T-helper 2 cell (primary cell): ENCODE measurements at places on chromosomes 1 and 21.

DNA sequence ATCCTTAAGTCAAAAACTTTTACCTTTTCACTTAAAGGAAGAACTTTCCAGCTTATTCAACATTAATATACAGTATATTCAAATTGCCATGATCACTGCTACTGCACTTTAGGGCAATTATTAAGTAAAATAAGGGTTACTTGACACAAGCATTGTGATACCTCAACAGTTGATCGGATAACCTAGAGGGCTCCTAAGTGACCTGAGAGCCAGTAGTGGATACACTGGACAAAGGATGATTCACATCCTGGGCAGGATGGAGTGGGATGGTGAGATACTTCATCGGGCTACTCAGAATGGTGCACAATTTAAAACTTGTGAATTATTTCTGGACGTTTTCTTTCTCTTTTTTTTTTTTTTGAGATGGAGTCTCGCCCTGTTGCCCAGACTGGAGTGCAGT, 54.5 kb upstream of the PPM1J start:
- DNase-seq: no peak

- DNase-seq: no peak
Measured at GRCh38 chr1:165696625-165697100, 1.7 kb downstream of the ALDH9A1 start.

GRCh38 chr1:160548960-160549664, 26.1 kb upstream of the SLAMF6 start:
- no peak for DNase-seq

GRCh38 chr1:41496080-41497055, 11.9 kb upstream of the EDN2 start:
- DNase-seq: no peak

GRCh38 chr1:15662477-15662876, 21.6 kb upstream of the PLEKHM2 start:
- DNase-seq: no peak

DNA sequence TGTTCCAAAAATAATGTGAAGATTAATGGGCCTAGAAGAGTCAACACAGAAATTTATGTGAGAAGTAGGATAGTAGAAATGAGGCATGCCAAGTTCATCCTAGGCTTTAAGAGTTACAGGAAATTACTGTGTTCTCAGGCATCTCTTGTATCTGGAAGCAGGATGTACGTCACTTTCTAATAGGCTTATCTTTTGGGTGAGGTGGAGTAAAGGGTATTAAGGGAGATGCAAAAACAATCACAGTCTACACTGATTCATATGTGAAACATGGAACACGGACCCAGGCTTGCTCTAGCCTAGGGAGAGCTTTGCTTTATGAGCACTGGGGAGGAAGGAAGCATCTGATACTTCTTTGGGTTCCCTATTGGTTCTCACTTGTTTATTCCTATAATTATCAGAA, 84.5 kb upstream of the RGS4 start:
- no peak for DNase-seq

- no peak for DNase-seq
Measured at GRCh38 chr1:160074865-160075264, 4.9 kb upstream of the KCNJ10 start.

- DNase-seq: no peak
Measured at GRCh38 chr1:164565357-164565756, 6.4 kb downstream of the PBX1 start.

- DNase-seq: no peak
Measured at GRCh38 chr21:43345746-43346409, 81.1 kb downstream of the SIK1 start.

DNA sequence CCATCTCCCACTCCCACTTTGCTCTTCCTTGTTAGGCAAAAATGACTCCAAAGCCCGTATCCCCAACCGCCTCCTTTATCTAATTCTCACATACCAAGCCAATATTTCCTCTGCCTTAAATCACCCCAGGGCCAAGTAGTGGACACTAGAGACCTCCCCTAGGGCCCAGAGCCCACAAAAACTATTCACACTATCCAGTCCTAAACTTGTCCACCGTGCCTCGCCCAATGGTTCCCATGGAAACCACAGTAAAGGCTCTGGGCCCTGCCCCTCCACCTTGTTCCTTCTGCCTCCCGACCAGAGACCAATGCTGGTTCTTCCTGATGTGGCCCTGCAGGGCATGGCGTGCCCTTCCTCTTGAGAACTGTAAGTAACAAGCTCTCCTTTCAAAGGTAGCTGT, 11.8 kb downstream of the CFAP107 start:
- no peak for DNase-seq

- DNase-seq: peak; percentile 30
Measured at GRCh38 chr1:149843431-149844041, 55.8 kb upstream of the BOLA1 start.

DNA sequence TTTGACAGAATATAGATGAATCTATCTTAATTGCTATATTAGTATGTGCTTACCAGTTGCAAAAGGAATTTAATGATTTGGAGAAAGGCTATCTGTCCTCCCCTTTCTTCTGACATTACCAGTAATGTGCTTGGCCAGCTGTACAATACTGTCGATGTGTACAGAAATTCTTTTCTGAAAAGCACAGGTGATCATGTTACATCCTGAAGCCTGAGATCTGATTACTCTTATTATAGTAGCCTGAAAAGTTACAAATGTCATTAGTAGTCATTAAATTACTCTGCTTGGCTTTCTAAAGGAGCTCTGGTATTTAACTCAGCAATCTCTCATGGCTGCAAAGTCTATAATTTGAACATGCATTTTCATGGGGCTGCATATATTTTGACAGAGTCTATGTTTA, 209.8 kb downstream of the PTPRC start:
- no peak for DNase-seq

- DNase-seq: no peak
Measured at GRCh38 chr1:1393014-1393413, 6.1 kb downstream of the CCNL2 start.

DNA sequence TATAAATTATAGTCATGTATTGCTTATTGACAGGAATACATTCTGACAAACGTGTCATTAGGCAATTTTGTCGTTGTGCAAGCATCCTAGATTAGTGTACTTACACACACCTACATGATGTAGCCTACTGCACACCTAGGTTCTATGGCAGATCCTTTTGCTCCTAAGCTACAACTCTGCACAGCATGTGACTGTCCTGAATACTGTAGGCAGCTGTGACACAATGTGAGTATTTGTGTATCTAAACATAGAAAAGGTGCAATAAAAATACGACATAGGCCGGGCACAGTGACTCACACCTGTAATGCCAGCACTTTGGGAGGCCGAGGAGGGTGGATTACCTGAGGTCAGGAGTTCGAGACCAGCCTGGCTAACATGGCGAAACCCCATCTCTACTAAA, 36.5 kb downstream of the TNFRSF8 start:
- no peak for DNase-seq

DNA sequence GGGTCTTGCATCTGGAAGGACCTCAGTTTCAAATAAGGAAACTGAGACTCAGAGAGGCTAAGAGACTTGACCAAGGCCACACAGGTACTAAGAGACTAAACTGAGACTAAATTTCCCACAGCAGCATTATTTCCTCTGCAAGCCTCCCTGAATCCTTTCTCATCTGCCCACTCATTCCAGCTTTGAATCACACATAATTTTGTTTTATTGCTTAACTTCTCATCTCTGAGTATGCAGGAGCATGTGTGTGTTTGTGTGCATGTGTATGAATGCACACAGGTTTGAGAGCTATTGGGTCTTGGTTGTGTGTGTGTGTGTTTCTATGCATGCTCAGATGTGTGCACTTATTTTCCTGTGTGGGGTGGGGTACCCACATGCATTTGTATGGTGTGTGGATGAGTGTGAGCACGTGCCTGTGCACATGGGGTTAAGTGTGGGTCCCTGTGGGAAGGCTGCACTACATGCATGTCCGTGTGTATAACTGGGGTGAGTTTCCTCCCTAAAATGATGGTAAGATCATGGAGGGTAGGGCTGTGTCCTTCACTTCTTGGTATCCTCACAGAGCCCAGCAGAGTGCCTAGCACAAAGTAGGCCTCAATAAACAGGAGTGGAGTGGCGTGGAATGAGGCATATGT, 74.4 kb upstream of the ZC3H12A start:
- DNase-seq: no peak

DNA sequence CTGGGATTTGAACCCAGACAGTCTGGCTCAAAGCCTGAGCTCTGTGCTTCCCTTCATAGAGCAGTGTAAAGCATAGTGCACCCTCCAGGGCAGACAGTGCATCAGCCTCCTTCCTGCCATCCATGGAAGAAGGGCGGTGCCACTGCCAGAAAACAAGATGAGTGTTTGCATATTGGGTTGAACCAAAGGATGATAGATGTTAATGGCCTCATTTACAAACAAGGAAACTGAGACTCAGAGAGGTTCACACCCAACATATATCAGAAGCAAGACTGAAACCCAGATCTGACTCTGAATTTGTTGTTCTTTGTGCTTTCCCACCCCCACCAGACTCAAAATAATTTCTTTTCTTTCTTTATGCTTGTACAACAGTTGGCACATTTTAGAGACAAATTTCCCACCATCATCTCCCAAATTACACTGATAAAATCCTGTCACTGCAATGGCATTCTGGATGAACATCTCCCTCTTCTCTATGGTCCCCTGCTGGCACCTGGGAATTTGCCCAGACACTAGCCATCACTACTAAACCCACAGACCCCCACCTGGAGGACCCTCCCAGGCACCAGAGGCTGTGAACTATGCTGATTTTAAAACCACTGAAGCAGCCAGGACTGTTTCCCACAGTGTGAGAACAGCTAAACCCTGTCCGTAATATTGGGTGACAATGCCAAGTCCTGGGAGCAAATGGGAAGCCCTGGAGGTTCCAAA, 45.4 kb upstream of the MPZL1 start:
- no peak for DNase-seq
